Activated CD4-positive, alpha-beta T cell treated with anti-CD3 and anti-CD28 coated beads, Interleukin-2, amount 50 U/mL, for 24 hours (primary cell): ENCODE measurements at places on chromosomes 16 and 17.

- DNase-seq = no peak
Measured at GRCh38 chr16:73546341-73546845, 498.5 kb upstream of the ZFHX3 start.

DNA sequence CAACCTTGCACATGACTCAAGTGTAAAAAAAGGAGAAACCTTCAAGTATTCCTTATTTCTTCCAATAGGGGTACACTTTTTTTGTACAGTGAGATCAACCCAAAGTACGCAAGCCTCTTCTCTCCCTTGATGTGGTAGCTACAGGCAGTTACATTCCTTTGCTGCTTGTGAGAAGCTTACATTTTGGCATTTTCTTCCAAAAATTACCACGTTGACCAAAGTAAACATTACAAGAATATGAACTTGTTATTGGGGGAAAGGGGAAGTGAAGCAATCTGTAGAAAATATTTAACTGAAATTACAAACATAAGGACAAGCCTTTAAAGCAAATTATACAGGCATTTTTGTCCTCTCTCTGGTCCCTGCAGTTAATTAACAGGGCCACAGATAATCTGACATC is 97.0 kb upstream of the TOB1 start:
- no peak for DNase-seq

GRCh38 chr17:51391982-51392654 is 131.8 kb downstream of the UTP18 start:
- DNase-seq = no peak

- DNase-seq = no peak
Measured at GRCh38 chr17:58320570-58321323, 7.8 kb downstream of the TSPOAP1 start.

- DNase-seq = no peak
Measured at GRCh38 chr17:32277284-32277683, 11.7 kb downstream of the RHBDL3 start.

DNA sequence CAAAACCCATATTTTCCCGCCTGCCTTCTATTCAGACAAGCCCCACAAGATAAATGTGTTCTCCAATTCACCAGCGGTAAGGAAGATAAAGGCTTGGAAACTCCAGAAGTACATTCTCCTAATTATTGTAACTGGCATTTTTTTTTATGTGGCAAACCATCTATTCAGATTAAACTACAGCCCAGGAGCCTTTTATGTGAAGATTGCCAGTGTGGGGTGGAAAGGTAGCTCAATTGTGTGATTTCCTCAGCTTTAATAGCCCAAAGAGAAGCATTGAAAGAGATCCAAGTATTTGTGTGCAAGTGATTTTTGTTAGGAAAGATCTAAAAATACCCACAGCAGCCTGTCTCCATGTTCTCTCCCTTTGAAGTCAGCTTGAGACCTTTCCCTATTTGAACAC is 451.4 kb upstream of the CCL2 start:
- DNase-seq = no peak

GRCh38 chr17:82324566-82325285 is 7.3 kb upstream of the CD7 start:
- DNase-seq = no peak

GRCh38 chr17:68127914-68128313 is 92.4 kb downstream of the KPNA2 start:
- DNase-seq = no peak

DNA sequence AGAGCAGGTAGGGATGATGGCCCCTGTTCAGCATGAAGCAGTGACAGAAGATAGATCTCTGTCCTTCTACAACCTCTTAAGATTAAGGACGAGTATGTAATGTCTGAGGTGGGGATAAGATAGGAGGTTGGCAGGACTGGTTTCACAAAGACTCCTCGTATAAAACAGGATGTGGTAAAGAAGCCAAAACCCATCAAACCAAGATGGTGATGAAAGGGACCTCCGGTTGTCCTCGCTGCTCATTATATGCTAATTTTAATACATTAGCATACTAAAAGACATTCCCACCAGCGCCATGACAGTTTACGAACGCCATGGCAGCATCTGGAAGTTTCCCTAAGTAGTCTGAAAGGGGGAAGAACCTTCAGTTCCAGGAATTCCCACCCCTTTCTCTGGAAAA is 27.3 kb downstream of the MIS12 start:
- no peak for DNase-seq

- DNase-seq = no peak
Measured at GRCh38 chr17:75087558-75088453, at the start of gene SLC16A5. Gene SLC16A5 (plus strand): TSS chr17:75087954. CDS start chr17:75093637, 5,683 bp downstream.

DNA sequence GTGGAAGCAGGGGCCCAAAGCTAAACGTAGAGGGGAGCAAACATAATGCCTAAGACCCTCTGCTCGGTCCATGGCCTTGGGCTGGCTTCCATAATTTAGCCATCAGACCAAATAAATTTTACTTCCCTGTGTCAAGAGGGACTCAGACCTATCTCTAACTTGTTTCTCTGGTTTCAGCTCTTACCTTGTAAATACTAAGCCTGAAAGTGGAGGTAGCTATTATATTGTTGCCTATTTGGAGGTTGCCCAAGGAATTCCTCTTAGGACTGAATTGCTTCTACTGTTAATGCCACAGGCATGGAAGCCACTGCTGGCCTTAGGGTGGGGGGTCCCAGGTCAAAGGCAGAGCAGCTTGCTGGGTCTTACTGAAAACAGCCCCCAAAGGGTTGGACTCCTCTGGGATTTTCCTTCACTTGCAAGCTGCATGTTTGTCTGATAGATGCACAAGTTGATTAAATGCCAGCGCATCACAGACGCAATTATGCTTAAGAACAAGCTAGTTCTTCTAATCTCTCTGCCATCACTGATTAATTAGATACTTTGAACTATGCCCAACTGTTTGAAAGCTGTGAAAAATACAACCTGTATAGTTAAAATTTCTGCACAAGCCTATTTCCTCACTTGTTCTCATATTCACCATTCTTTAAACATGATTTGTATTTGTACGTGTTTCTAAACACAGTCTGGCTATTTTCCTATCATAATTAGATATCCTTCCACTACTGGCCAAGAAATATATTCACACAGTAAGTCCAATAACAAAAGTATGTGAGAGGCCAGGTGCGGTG is 67.9 kb upstream of the HAS3 start:
- no peak for DNase-seq

DNA sequence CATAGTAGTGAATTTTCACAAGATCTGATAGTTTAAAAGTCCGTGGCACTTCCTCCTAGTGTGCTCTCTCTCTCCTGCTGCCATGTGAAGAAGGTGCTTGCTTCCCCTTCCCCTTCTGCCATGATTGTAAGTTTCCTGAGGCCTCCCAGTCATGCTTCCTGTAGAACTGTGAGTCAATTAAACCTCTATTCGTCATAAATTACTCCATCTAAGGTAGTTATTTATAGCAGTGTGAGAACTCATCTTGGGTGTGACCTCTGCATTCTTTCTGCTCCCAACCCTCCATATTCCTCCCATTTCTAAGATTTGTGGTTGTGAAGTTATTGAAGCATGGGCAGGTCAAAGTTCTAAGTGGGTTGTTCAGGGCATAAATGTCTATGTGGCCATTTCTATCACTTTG is 62.1 kb upstream of the ADAMTS18 start:
- no peak for DNase-seq

GRCh38 chr16:85420501-85421337 is 192.4 kb upstream of the GSE1 start:
- peak; percentile 69 for DNase-seq

DNA sequence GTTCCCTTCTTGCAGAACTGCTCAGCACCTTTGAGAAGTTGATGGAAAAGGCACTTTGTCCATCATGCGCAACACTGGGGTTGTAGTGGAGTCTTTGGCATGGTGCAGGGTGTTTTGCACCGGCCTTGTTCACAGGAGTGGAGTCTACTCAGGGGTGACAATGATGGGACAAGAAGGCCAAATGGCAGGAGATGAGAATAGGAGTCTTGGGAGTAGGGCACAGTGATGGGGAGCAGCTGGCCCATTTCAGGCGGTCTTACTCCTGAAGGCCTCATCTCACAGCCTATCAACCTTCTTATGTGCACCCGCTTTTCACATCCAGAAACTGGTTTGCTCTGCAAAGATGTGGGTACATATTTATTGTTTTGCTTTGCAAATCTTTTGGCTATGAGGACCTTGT is 13.4 kb upstream of the KCNG4 start:
- DNase-seq = no peak

DNA sequence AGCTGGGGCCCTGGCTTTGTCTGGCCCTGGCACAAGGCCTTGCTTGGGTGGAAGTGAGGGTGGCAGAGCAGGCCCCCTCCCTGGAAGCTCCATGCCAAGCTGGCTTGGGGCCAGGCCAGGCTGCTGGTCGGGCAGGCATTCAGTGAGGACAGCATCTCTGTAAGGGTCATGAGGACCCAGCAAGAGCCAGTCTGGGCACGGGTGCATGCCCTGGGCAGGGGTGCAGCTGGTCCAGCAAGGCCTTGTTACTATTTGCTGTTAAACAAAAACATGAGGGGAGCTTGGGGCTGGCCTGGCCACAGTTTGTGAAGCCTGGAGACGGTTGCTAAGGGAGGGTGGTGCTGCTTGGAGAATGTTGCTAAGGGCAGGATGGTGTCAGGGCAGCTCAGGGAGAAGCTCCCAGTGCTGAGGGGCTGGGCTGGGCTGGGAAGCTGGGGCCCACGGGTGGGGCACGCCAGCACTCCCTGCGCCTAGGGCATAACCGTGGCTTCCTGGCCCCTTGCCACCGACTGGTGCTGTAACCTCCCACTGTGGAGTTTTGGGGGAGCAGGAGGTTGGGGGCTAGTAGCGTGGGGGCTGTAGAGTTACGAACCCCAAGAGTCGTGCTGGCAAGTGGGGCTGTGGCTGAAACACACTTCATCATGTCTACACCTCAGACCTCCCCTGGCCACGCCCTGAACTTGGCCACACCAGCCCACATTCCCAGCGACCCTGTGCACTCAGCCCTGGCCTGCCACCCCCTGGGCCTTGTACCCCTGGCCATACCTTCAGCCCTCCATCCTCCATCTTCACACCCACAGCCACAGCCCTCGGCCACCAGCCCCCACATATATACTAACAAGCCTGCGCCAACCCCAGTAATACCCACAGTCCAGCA is 1.6 kb downstream of the TPPP3 start:
- DNase-seq = no peak

DNA sequence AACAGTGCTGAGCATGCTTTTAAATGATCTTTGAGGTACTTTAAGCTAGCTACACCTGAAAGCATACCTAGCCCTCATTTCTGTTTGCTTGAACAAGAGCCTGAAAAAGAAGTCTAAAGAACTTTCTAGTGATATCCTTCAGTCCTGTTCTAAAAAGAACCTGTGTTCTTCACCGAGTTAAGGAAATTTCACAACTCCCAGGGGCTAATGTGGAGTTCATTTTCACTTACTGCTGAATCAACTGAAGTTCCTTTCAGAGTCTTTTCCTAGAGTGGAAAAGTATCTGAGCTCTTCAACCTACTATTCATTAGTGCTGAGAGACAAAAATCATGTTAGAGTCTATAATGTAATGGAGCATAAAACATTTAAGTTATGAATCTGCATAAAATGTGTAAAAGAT is 66.9 kb downstream of the CHD9 start:
- DNase-seq = no peak

DNA sequence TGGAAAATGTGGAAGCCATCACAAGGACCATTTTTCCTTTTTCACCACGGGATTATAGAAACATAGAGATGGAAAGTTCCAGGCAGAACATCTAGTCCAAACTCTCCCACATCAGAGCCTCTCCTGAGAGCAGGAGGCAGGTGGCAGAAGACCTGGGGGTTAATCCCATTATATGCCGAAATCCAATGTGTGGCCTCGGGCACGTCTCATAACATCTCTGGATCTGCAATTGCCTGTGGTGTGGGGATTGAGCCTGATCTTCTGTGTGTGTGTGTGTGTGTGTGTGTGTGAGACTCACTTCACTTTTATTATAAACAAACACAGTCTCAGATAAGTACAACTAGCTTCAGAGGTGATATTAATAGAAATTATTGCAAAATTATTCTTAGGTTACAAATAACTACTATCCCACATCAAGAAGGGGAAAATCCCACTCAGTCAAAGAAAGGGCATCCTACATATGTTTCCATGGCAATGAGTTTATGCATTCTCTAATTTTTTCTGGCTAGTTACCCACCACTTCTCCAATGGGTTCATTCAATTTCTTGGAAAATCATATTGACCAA is 199.1 kb downstream of the FOXL1 start:
- no peak for DNase-seq

- DNase-seq = peak; percentile 96
Measured at GRCh38 chr17:2041561-2042389, at the start of gene OVCA2. Gene OVCA2 (plus strand): TSS chr17:2042022. CDS start chr17:2042048, 26 bp downstream.

- DNase-seq = no peak
Measured at GRCh38 chr16:66832190-66832589, 1.4 kb upstream of the NAE1 start.

- no peak for DNase-seq
Measured at GRCh38 chr16:11819798-11820197, 22.7 kb upstream of the ZC3H7A start.

DNA sequence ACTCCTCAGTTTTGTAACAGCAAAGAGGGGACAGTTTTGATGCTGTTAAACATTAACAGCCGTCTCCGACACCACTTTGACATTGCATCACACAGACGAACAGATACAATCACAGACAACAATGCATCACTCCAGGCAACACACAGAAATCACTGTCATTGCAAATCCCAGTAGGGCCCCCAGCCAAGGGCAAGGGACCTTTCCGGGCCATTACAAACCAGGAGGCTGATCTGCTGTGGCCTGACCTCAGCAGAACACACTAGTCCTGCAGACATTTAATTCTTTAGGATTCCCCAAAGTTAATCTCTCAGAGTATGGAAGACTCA is 136.2 kb upstream of the RCVRN start:
- no peak for DNase-seq

- DNase-seq = no peak
Measured at GRCh38 chr17:41868568-41868967, 3.3 kb upstream of the KLHL11 start.

DNA sequence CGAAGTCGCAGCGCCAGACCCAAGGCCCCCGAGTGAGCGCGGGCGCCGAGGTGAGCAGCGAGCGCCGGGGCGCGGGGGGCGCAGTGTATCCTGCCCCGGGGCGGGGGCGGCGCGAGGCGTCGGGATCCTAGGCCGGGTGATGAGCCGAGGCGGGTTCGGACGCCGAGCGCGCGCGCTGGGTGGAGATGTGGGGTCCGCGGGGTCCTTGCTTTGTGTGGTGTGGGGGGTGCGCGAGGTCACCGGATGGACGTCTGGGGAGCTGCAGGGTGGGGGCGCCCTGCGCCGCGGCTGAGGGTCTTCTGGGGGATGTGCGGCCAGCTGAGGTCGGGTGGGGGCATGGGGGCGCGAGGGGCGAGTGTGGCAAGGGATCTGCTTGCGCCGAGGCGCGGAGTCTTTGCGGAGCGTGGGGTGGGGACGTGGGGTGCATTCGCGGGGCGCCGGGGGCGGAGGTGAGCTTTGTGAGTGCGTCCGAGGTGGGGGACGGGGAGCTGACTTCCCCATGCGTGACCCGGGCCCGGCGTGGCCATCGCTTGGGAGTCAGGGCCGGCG is 560 bp downstream of the RAI1 start:
- no peak for DNase-seq
